Caco-2 (cell line): ENCODE measurements at places on chromosomes 3 and 15. TPM values are rescaled to one million over a fixed set of nuclear protein-coding genes. Genes with fewer than 3 reads are reported as not detected.

Gene PGBD4
- total RNA-seq, result 1.5 and 1.7 TPM in 2 replicates

Gene BLM
- 15.6 and 18.1 TPM in 2 replicates for total RNA-seq

Gene UPK1B
- total RNA-seq, result 0.46 and 0.50 TPM in 2 replicates

Gene INSYN1
- 0.41 TPM in 1 of 2 replicates, not detected in the other for total RNA-seq

Gene RAB6B
- 2.5 and 3.2 TPM in 2 replicates for total RNA-seq

Gene CD200R1
- 0.11 and 0.28 TPM in 2 replicates for total RNA-seq

Gene ZNF502
- 2.0 TPM in 2 replicates for total RNA-seq

Gene CCR8
- total RNA-seq, result not detected in 2 replicates

Gene GDPGP1
- 5.1 and 5.7 TPM in 2 replicates for total RNA-seq

Gene RETNLB
- total RNA-seq, result not detected in 2 replicates

Gene CHST13
- total RNA-seq, result 17.0 and 25.3 TPM in 2 replicates

Gene TRAT1
- total RNA-seq, result not detected in 2 replicates

Gene TTLL13
- total RNA-seq, result 0.43 TPM in 1 of 2 replicates, not detected in the other

Gene ZBTB47
- 4.8 and 5.2 TPM in 2 replicates for total RNA-seq

Gene CFAP91
- not detected in 2 replicates for total RNA-seq

Gene GNB4
- total RNA-seq, result 3.6 and 5.1 TPM in 2 replicates

Gene PFN2
- 39.3 and 45.9 TPM in 2 replicates for total RNA-seq

Gene PLA2G4F
- total RNA-seq, result 2.5 and 2.9 TPM in 2 replicates

Gene VWA5B2
- 0.79 and 1.6 TPM in 2 replicates for total RNA-seq

Gene CRELD1
- total RNA-seq, result 17.1 and 18.3 TPM in 2 replicates

Gene GNAT1
- total RNA-seq, result 0.50 TPM in 1 of 2 replicates, not detected in the other

Gene GOLGA8R
- not detected in 2 replicates for total RNA-seq

Gene SERINC4
- total RNA-seq, result 0.21 and 0.23 TPM in 2 replicates

Gene SLC28A2
- 0.11 and 0.14 TPM in 2 replicates for total RNA-seq

Gene COL8A1
- total RNA-seq, result not detected in 2 replicates

Gene CCDC191
- total RNA-seq, result 1.9 and 2.2 TPM in 2 replicates

Gene WDR5B
- total RNA-seq, result 4.4 and 4.7 TPM in 2 replicates

Gene FOXL2
- total RNA-seq, result 1.4 and 1.8 TPM in 2 replicates

Gene UBA7
- 0.93 TPM in 1 of 2 replicates, not detected in the other for total RNA-seq

Gene ADAMTS17
- 1.5 and 2.0 TPM in 2 replicates for total RNA-seq

Gene ITIH3
- 0.23 and 0.27 TPM in 2 replicates for total RNA-seq

Gene TMOD3
- total RNA-seq, result 46.8 and 54.4 TPM in 2 replicates

Gene TMEM108
- total RNA-seq, result not detected in 2 replicates

Gene RTP4
- total RNA-seq, result not detected in 2 replicates

Gene UBE3A
- total RNA-seq, result 125 and 131 TPM in 2 replicates

Gene PRICKLE2
- total RNA-seq, result 4.2 and 6.0 TPM in 2 replicates

Gene SLC41A3
- 38.0 and 41.3 TPM in 2 replicates for total RNA-seq

Gene RTP3
- not detected in 2 replicates for total RNA-seq

Gene FSIP1
- total RNA-seq, result 1.3 and 2.1 TPM in 2 replicates

Gene EPHA3
- total RNA-seq, result not detected in 2 replicates

Gene FGD5
- 0.16 and 0.25 TPM in 2 replicates for total RNA-seq

Gene PAQR5
- total RNA-seq, result 3.4 and 5.4 TPM in 2 replicates

Gene FOXB1
- total RNA-seq, result not detected in 2 replicates

Gene SHC4
- not detected in 2 replicates for total RNA-seq

Gene SPINT1
- 290 and 305 TPM in 2 replicates for total RNA-seq

Gene STRC
- 0.07 TPM in 1 of 2 replicates, not detected in the other for total RNA-seq

Gene SFMBT1
- 45.3 and 47.4 TPM in 2 replicates for total RNA-seq

Gene PLCB2
- total RNA-seq, result 4.0 and 4.7 TPM in 2 replicates
